ENCODE measurements at places on chromosomes 12 and 14. TPM values are rescaled to one million over a fixed set of nuclear protein-coding genes. Genes with fewer than 3 reads are reported as not detected.

DNA sequence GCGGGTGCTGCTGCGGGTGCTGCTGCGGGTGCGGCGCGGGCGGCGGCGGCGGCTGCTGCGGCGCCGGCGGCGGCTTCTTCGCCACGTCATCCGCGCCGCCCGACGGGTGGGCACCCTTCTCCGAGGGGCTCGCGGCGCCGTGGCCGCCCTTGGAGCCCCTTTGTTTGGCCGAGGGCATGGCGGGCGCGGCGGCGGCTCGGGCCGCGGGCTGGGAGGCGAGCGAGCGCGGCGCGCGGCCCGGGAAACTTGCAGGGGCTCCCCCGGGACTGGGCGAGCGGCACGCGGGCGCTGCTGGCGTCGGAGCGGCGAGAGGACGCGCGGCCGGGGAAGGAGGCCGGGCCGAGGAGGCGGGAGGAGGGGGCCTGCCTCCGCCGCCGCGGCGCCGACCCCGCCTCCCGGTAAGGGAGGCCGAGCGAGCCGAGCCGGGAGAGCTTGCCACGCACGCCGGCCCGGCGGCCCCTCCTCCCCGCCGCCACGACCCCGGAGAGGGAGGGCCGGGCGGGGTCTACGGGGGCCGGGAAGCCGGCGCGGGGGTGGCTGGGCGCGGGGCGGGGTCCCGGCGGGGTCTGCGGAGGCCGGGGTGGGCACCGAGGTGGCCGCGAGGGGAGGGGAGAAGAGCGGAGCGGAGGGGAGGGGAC, at the start of gene CKAP4:
TSS of gene CKAP4 (minus strand) at position 347 of the 638 bp plus-strand sequence. CDS start at position 178, 169 bp downstream.
- peak within 1 kb of the TSS; percentile 86 for H3K27ac ChIP-seq
- peaks cover 14% of the 10 kb centered on the region for H3K4me1 ChIP-seq
- H3K4me3 ChIP-seq: peak within 1 kb of the TSS; percentile 97
- peak; percentile 83 for DNase-seq

FGF6 gene
- not detected for total RNA-seq

DNA sequence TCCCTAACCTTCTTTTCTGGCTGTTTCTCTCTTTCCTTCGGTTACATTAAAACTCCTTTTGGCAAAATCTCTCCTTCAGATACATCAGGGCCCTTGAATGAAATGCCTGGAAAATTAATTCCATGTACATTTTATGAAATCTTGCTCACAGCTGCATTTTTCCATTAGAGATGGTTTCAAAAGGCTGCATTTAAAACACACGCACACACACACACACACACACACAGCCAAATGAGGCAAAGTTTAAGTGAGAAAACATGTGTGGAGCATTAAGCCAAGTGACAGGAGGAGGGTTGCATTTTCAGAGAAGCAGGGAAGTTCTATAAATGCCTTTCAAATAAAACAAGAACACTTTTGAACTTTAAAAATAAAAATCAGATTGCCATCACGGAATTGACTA, 216.4 kb downstream of the LRIG3 start:
- DNase-seq: no peak
- H3K4me1 ChIP-seq: no peaks in the 10 kb centered on the region
- no peaks in the 10 kb centered on the region for H3K36me3 ChIP-seq
- H3K27me3 ChIP-seq: no peaks in the 10 kb centered on the region
- no peak overlapping the region for H3K27ac ChIP-seq

- H3K27ac ChIP-seq: peak overlapping the region; percentile 26
- no peak overlapping the region for H3K4me3 ChIP-seq
- peak; percentile 29 for DNase-seq
- H3K27me3 ChIP-seq: no peaks in the 10 kb centered on the region
- no peaks in the 10 kb centered on the region for H3K36me3 ChIP-seq
Measured at GRCh38 chr12:105348561-105348960, 18.1 kb downstream of the C12orf75 start.

DNA sequence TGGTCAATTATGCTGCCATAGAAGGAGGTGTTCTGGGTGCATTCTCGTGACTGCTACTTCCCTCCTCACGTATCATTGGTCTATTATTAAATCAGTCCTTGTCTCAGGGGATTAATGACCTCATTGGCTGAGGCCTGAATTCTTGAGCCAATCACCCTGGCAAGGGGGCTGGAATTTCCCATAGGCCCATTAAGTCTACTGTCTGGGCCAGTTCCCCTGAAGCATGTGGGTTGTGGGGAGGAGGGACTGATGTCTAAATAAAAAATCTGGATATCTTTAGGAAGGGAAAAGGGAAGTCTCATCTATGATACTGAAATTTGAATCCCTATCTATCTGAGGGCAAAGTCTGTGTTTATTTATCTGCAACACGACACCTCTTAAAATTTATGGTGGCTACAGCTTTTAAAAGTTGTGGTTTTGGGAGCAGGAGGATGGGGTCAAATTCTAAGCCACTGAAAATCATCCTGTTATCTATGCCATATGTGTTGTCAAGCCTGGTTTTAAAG, 71.9 kb downstream of the DYRK2 start:
- no peaks in the 10 kb centered on the region for H3K27me3 ChIP-seq
- H3K36me3 ChIP-seq: no peaks in the 10 kb centered on the region
- H3K4me1 ChIP-seq: no peaks in the 10 kb centered on the region

GRCh38 chr12:49567302-49567610, 686 bp downstream of the MCRS1 start:
- no peak for DNase-seq
- H3K36me3 ChIP-seq: peaks cover 37% of the 10 kb centered on the region
- H3K4me3 ChIP-seq: peak overlapping the region; percentile 89
- peaks cover 8% of the 10 kb centered on the region for H3K4me1 ChIP-seq
- no peaks in the 10 kb centered on the region for H3K27me3 ChIP-seq

GRCh38 chr14:49479432-49479831, 106.7 kb downstream of the RPS29 start:
- no peak for DNase-seq
- H3K4me3 ChIP-seq: no peak overlapping the region
- H3K36me3 ChIP-seq: no peaks in the 10 kb centered on the region
- H3K27me3 ChIP-seq: no peaks in the 10 kb centered on the region
- no peak overlapping the region for H3K27ac ChIP-seq

UTP20 gene
- total RNA-seq: 41.9 TPM

DNA sequence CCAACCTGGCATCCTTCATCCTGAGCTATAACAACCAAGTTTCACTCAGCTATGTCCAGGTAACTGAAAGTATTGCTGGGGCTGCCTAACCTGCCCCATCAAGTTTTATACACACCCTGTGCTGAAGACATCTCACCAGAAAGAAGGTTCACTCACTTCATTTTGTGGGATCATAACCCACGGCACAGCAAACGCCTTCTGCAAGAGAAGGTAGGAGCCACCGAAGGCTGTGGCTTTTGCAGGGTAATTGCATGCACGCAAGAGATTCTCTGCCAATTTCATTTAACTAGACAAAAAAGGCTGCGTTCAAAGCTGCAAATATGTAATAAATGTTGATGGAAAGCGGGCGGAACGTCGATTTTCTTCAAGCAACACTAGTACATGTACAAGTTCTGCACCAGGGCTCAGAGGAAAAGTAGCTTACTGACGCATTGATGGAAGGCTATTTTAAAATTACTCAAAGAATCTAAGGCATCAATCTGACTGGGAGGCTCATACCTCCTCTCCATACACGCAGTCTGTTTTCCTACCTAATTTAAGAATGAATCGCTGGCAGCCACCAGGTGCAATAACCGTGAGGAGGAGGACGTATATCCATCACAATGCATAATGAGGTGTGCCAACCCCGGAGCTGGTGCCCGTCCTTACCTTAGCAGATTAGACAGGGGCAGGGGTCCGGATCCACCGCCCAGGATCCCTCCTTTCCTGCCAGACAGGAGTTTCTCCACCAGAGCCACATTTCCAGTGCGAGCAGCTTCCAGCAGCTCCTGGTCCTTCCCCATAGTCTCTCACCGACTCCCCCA, 1.1 kb downstream of the ANKS1B start:
- H3K36me3 ChIP-seq: no peaks in the 10 kb centered on the region
- H3K4me3 ChIP-seq: peak overlapping the region; percentile 48
- H3K4me1 ChIP-seq: peaks cover 11% of the 10 kb centered on the region

EEF1AKMT3 gene
- total RNA-seq: 7.4 TPM

GRCh38 chr12:19833775-19834501, 394.6 kb downstream of the AEBP2 start:
- H3K36me3 ChIP-seq: no peaks in the 10 kb centered on the region
- no peaks in the 10 kb centered on the region for H3K27me3 ChIP-seq
- H3K4me3 ChIP-seq: no peak overlapping the region

DNA sequence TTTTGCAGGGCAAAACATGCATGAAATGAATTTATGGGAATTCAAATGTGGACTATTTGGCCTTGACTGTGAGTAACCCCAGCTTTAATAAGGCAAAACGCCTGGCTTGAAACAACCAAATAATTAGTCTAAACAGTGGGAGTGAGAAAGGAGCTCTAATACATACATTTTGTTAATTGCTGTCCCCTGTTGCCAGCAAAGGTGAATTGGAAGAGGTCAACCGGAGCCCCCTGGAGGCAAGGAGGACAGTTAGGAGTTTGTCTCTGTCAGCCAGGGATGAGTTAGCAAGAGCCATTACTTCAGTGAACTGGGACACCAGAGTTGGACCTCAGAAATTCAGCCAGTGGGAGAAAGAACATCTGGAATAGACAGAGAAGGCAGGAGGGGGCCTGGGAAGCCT, 17.4 kb downstream of the KRT76 start:
- H3K36me3 ChIP-seq: no peaks in the 10 kb centered on the region
- no peak overlapping the region for H3K4me3 ChIP-seq
- no peak overlapping the region for H3K27ac ChIP-seq
- peaks cover 11% of the 10 kb centered on the region for H3K4me1 ChIP-seq
- no peak for DNase-seq

TMEM229B gene
- total RNA-seq: 0.28 TPM

ETFBKMT gene
- 2.6 TPM for total RNA-seq

DNA sequence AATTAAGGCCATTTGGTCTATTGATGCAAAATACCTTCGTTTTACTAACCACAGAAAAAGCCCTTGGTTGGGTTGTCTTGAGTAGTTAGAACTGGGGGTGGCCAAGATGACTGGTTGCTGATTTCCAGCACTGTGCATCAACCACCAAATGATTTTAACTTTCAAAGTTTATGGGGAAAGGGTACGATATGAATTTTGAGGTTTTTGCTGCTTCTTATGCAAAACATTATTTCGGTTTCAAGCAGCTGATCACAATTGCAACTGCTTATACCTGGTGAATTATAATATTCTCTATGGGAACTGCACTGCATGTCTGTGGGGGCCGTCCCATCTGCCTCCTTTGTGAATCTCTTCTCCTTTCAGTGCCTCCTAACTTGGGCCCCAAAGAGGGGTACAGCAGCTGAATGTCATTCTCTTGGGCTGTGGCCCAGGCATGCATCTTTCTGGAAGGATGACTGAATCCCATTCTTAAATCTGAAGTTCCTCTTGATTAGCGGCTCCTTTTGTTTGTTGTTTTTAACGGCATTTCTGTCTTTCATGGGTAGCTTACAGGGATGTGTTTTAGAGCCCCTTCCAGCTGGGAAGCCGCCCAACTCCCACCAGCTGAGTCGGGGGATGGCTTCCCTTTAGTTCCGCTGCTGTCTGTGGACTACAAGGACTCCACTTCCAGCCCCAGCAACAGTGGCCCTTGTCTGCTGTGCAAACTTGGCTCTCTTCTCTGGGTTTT, 479.8 kb downstream of the ZFP36L1 start:
- no peaks in the 10 kb centered on the region for H3K36me3 ChIP-seq
- H3K4me3 ChIP-seq: no peak overlapping the region
- peaks cover under 1% of the 10 kb centered on the region for H3K4me1 ChIP-seq
- DNase-seq: no peak
- H3K27me3 ChIP-seq: no peaks in the 10 kb centered on the region
- no peak overlapping the region for H3K27ac ChIP-seq

PRICKLE1 gene
- total RNA-seq: 0.70 TPM

DNA sequence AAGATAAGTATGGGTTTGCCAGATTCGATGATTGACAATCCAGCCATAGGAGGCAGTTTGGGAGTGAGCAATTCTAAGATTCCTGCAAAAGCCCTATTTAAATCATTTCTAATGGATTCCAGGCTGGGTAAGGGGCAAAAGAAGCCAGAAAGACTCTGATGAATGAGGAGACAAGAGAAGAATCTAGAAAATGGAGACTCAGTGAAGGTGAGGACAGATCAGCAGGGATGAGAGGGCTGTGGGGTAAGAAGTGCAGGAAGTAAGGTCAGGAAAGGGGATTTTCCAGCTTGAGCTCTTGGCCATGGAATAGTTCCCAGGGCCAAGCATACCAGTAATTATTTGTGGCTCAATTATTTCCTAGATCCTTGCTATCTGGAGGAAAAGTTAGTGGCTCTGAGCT, 87.3 kb downstream of the TMX1 start:
- H3K36me3 ChIP-seq: no peaks in the 10 kb centered on the region
- no peaks in the 10 kb centered on the region for H3K27me3 ChIP-seq
- no peak for DNase-seq
- no peaks in the 10 kb centered on the region for H3K4me1 ChIP-seq
- H3K4me3 ChIP-seq: no peak overlapping the region
- H3K27ac ChIP-seq: no peak overlapping the region

CCDC197 gene
- total RNA-seq: not detected

- no peaks in the 10 kb centered on the region for H3K36me3 ChIP-seq
- peaks cover 3% of the 10 kb centered on the region for H3K4me1 ChIP-seq
- H3K27ac ChIP-seq: no peak overlapping the region
- DNase-seq: peak; percentile 6
- H3K27me3 ChIP-seq: no peaks in the 10 kb centered on the region
- H3K4me3 ChIP-seq: no peak overlapping the region
Measured at GRCh38 chr12:91991399-91992187, 154.1 kb downstream of the BTG1 start.

OR4E2 gene
- 10.8 TPM for total RNA-seq

- H3K4me1 ChIP-seq: peaks cover 16% of the 10 kb centered on the region
- H3K27me3 ChIP-seq: no peaks in the 10 kb centered on the region
- peak within 1 kb of the TSS; percentile 22 for H3K4me3 ChIP-seq
- H3K36me3 ChIP-seq: no peaks in the 10 kb centered on the region
Measured at GRCh38 chr12:108338915-108339657, at the start of gene CMKLR1. CMKLR1 (minus strand) TSS chr12:108339311; CDS start chr12:108293591, 45,720 bp downstream.

DNA sequence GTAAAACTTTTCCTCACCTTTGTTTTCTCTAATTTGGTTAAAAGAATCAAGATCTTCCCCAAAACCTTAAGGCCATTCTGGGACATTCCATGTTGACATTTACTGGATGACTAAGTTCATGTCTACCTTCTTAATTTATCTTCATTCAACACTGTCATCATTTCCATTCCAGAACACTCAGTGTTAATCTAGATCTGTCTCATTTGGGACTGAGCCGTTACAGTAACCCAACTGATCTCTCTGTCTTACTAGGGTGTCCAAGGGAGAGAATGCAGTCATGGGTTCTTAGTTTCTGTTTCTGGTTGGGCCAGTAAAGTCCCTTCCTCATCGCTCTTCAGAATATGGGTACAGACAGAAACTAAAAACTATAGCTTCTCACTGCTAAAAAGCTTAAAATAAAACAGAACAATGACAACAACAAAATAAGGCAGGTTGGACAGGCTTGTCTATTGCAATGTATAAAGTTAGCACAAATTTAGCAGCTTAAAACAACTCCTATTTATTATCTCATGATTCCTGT, 144.8 kb downstream of the ASCL1 start:
- no peaks in the 10 kb centered on the region for H3K36me3 ChIP-seq
- no peak for DNase-seq
- H3K27ac ChIP-seq: no peak overlapping the region
- no peak overlapping the region for H3K4me3 ChIP-seq
